ENCODE measurements at places on chromosomes 2 and 18.
A peak's percentile ranks its signal among the peaks of the same experiment; 100 is the strongest.

GRCh38 chr2:238388794-238389193 is 37.9 kb upstream of the ASB1 start:
- no peak for DNase-seq

DNA sequence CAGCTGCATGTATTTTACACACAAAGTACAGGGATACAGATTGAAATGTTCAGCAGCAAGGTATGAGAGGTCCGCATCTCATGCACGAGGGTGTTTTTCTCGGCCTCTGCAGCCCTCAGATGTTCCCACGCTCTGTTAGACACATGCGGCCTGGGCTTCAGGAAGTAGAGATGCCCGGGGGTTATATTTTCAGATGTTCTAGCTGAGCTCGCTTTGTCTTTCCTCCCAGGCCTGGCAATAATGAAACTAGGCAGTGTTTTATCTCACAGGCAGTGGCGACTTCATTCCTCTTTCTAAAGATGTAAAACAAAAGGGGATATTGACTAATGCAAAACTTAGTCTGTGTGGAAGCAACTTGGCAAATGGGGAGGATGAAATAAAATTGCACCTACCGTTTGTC is 190.7 kb downstream of the GBX2 start:
- DNase-seq, result no peak

DNA sequence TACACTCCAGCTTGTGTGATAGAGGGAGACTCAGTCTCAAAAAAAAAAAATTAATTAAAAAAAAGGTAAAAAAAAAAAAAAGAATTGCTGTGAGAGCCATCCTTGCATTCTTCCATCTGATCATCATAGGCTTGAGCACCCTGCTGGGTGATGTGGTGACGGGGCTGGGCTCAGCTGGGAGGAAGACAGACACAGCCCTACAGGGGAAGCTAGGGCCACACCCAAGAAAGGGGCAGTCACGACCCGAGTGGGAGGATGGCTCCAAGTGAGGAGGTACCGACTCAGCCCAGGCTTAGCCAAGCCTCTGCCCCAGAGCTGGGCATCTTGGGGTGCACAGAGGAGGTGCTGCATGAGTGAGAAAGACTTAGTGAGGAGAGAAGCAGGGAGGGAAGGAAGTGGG is 165.5 kb downstream of the SH3RF3 start:
- no peak for DNase-seq

DNA sequence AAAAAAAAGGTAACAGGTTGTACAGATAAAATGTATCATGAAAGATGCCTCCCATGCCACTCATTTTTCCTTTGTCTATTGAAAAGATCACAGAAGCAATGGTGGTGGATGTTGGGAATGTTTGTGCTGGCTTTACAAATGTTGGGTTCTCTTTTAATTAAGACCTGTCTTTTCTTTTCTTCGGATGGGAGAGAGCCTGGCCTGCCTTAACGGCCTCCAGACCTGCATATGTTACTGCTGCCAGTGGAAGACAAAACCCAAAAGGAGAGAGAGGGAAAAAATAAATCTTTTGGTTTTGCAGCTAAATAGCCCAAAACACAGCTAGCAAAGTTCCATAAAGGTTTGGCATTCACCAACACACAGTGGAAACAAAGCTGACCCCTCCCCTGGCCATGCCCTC is 50.5 kb upstream of the FZD7 start:
- DNase-seq, result no peak

- no peak for DNase-seq
These were observed 601.0 kb downstream of the XIRP2 start for GRCh38 chr2:167489325-167489724.

DNA sequence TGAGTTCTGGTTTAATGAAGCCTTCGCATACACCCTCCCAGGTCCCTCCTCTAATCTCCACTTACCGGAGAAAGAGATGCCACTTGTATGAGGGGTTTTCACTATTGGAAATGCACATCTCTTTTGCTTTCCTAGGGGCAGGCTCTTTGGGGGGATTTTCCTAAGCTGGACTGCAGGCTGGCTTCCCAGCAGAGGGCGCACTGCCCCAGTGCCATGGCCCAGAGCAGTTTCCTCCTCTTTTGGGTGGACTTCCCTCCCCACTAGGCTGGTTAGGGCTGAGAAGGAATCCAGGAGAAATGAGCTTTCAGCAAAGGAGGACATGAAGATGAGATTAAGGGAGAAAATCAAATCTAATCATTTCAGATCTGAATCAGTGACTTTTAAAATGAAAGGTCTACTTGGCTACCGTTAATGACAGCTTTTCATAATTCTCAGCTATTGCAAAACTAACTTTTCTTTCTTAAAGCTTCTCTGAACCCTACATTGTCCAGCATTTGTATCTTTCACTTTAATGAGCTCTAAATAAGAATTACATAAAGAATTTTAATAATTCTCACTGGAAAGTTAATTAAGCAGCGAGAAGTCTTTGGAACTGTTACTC is 784.1 kb upstream of the FANCL start:
- peak; percentile 6 for DNase-seq
